ENCODE measurements at places on chromosomes 6 and 20. TPM values are rescaled to one million over a fixed set of nuclear protein-coding genes. Genes with fewer than 3 reads are reported as not detected.

GRCh38 chr6:120260636-120261035 is 911.1 kb upstream of the MAN1A1 start:
- no peak for DNase-seq

The NHLRC1 gene
- total RNA-seq = 0.51 TPM

The NKAIN2 gene
- not detected for total RNA-seq

The TMX4 gene
- 16.8 TPM for total RNA-seq

- no peak for DNase-seq
Measured at GRCh38 chr6:151585741-151586140, 91.9 kb downstream of the CCDC170 start.

The TRIM10 gene
- total RNA-seq = not detected

All from dermis microvascular lymphatic vessel endothelial cell (primary cell).